ENCODE measurements at places on chromosomes 5 and 9. TPM values are rescaled to one million over a fixed set of nuclear protein-coding genes. Genes with fewer than 3 reads are reported as not detected.

Gene PLEKHG4B
- total RNA-seq: 6.8 TPM

Gene PCDHGA3
- total RNA-seq: 1.4 TPM

Gene ARHGEF28
- 1.5 TPM for total RNA-seq

Gene FAM169A
- total RNA-seq: 21.1 TPM

Gene SPATA6L
- total RNA-seq: 6.7 TPM

Gene SPAG8
- 0.59 TPM for total RNA-seq

Gene PAM
- total RNA-seq: 255 TPM

Gene PCDHA1
- total RNA-seq: 0.13 TPM

GRCh38 chr5:31717561-31717960, 78.6 kb downstream of the PDZD2 start:
- H3K27ac ChIP-seq: no peak overlapping the region
- H3K4me3 ChIP-seq: no peak overlapping the region
- no peaks in the 10 kb centered on the region for H3K36me3 ChIP-seq
- peaks cover 2% of the 10 kb centered on the region for H3K27me3 ChIP-seq

- H3K4me1 ChIP-seq: no peaks in the 10 kb centered on the region
- no peak for DNase-seq
Observed at GRCh38 chr5:40124367-40124766, 555.3 kb upstream of the PTGER4 start.

DNA sequence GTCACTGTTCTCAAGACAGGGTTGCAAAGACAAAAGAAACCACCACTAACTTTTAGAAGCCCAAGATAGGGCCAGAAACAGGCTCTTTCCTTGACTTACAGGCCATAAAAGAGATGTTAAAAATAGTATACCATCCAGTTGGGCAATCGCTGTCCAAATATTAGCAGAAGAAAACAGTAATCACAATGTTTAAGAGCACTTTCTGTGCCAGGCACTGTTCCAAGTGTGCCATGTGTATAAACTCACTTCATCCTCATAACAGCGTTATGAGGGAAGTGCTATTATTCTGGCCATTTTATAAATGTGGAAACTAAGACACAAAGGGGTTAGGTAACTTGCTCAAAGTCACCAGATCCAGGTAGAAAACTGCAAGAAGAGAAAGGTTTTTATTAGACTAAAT, 111.7 kb downstream of the KCNN2 start:
- no peak overlapping the region for H3K27ac ChIP-seq
- no peak overlapping the region for H3K4me3 ChIP-seq
- H3K36me3 ChIP-seq: no peaks in the 10 kb centered on the region
- H3K4me1 ChIP-seq: no peaks in the 10 kb centered on the region
- no peak for DNase-seq

- H3K36me3 ChIP-seq: no peaks in the 10 kb centered on the region
- H3K27me3 ChIP-seq: no peaks in the 10 kb centered on the region
Observed at GRCh38 chr9:4965174-4965821, 19.8 kb upstream of the JAK2 start.

DNA sequence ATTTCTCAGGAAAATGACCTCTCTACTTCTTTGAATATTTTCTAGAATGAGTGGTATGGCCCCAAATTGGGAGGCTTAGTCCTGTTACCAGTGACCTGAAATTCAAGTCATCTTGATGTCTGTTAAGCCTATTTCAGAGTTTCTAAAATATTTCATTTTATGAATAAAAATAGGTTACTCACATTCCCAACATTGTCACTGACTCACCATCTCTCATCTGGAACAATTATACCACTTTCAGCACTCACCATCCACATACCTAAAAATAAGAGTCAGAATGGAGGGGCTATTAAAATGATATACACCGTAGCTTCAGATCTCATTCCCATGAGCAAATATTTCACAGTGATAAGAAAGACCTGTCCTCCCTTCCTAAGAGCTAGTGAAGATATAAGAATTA, 71.8 kb downstream of the KIAA1958 start:
- H3K27ac ChIP-seq: no peak overlapping the region
- no peak for DNase-seq
- no peaks in the 10 kb centered on the region for H3K27me3 ChIP-seq
- H3K4me3 ChIP-seq: no peak overlapping the region
- peaks cover 8% of the 10 kb centered on the region for H3K4me1 ChIP-seq
- no peaks in the 10 kb centered on the region for H3K36me3 ChIP-seq

DNA sequence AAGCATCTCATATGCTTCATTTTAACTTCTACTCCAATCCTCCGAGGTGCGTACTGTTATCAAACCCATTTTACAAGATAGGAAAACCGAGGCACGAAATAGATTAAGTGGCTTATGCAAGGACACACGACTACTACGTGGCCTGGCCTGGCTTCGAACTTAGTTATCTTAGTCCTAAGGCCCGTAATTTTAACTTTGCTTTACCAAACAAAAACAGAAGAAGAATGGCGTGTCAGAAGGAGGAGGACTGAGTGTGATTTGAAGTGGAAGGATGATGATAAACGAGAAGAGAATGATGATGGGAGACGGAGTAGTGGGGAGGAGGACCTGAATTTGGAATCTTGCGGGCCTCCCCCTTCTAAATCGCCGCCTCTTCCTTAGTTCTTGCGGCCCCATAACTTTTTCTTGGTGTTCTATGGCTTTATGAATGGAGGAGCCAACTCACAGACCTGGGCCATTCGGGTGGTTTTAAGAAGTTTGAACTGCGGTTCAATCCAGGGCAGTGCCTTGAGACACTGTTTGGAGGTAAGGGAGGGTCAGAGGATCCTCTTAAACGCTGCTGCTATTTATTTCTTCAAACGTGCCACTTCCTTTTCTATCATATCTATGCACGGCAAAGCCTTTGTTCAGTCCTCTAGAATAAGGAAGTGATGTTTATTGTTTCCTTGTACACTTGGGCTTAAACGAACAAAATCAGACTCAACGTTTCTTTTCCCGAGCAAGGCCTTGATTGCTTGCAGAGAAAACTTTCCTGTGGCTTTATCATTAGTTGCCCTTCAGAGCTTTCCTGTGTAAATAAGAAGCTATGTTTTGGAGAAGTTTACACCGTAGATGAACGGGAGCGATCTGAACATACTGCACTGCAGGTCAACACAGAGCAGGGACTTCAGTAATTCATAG, 795 bp downstream of the CNOT8 start:
- peaks cover 16% of the 10 kb centered on the region for H3K27me3 ChIP-seq
- H3K4me1 ChIP-seq: peaks cover 32% of the 10 kb centered on the region
- no peak for DNase-seq
- H3K27ac ChIP-seq: peak overlapping the region; percentile 96
- H3K36me3 ChIP-seq: no peaks in the 10 kb centered on the region

- no peak overlapping the region for H3K4me3 ChIP-seq
- H3K36me3 ChIP-seq: peaks cover 4% of the 10 kb centered on the region
- DNase-seq: no peak
- H3K27me3 ChIP-seq: peaks cover 2% of the 10 kb centered on the region
- no peak overlapping the region for H3K27ac ChIP-seq
- peaks cover 10% of the 10 kb centered on the region for H3K4me1 ChIP-seq
Observed at GRCh38 chr9:4670591-4670990, 4.3 kb upstream of the SPATA6L start.

DNA sequence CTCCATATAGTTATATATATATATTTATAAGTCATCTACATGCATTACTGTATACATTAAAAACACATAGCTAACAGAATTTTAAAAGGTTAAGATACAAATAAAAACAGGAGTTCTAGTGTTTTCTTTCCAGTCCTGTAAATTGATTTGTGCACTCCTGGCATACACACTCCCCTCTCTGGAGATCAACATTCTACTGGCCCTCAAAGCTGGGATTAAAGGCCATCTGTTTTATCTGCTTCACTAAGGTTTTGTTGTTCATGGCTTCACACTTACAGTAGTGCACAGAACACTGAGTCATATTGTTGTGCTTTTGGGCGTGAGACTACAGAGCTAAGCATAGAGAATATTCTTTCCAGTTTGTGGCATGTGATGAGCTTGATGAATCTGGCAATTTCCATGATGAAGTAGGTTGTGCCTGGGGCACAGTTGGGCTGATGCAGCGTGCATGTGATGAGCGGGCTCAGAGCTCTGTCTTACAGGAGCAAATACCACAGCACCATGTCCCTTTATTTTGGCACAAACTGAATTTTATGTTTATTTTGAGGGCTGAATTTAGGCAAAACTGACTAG, 98.2 kb downstream of the TAF11L14 start:
- no peaks in the 10 kb centered on the region for H3K27me3 ChIP-seq
- H3K27ac ChIP-seq: no peak overlapping the region
- no peaks in the 10 kb centered on the region for H3K36me3 ChIP-seq
- no peak overlapping the region for H3K4me3 ChIP-seq
- no peak for DNase-seq

- DNase-seq: no peak
- no peak overlapping the region for H3K27ac ChIP-seq
- H3K4me1 ChIP-seq: peaks cover 5% of the 10 kb centered on the region
Observed at GRCh38 chr5:3392306-3392939, 203.2 kb upstream of the IRX1 start.

DNA sequence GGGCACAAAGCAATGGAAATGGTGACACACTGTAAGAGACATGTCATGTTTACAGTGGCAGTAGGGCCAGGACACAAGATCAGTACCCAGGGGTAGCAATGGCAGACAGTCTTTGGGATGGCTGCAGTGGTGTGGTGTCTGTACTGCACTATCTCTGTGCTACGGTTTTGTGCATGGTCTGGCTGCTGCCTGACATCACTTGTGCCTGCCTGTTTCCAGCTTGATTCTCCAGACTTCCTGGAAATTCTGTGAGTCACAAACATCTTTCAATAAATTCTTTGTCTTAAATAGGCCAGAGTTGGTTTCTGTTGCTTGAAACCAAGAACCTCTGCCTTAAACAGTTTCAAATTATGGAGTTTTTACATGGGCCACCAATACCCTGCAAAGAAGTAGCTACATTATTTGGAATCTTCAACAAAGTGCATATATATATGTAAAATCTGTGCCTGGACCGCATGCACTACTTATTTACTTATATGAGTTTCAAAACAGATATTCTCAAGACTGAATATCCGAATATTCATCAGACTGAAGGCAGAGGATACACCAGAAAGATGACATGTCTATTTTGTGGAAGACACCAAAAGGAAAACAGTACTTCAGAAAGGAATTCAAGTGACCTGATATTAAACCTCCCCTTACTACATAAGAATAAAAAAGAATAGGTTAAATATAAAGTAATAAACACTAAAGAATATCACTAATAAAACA, 188.1 kb downstream of the RFX3 start:
- no peak for DNase-seq
- H3K36me3 ChIP-seq: no peaks in the 10 kb centered on the region
- H3K4me1 ChIP-seq: peaks cover 6% of the 10 kb centered on the region
- no peak overlapping the region for H3K4me3 ChIP-seq
- no peaks in the 10 kb centered on the region for H3K27me3 ChIP-seq
- peak overlapping the region; percentile 37 for H3K27ac ChIP-seq

- peaks cover 17% of the 10 kb centered on the region for H3K27me3 ChIP-seq
- H3K27ac ChIP-seq: peak overlapping the region; percentile 55
- H3K36me3 ChIP-seq: peaks cover 22% of the 10 kb centered on the region
- peak overlapping the region; percentile 99 for H3K4me3 ChIP-seq
Observed at GRCh38 chr9:72362680-72363139, 2.3 kb downstream of the ZFAND5 start.

DNA sequence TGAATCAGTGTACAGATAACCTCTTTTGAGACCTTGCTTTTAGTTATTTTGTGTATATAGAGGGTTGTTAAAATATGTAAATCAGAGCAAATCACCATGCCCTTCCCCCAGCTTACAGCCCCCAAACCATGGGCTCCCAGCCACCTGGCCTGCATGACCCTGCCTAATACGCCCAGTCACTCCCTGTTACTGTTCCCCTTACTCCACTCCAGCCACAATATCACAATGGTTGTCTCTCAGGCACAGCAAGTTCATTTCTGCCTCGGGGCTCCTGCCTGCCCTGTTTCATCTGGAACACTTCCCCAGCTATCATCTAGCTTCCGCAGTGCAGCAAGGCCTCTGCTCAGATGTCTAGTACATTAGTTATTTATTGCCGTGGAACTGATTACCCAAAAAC, 5.0 kb upstream of the CARD19 start:
- peaks cover 17% of the 10 kb centered on the region for H3K27me3 ChIP-seq
- no peak for DNase-seq

DNA sequence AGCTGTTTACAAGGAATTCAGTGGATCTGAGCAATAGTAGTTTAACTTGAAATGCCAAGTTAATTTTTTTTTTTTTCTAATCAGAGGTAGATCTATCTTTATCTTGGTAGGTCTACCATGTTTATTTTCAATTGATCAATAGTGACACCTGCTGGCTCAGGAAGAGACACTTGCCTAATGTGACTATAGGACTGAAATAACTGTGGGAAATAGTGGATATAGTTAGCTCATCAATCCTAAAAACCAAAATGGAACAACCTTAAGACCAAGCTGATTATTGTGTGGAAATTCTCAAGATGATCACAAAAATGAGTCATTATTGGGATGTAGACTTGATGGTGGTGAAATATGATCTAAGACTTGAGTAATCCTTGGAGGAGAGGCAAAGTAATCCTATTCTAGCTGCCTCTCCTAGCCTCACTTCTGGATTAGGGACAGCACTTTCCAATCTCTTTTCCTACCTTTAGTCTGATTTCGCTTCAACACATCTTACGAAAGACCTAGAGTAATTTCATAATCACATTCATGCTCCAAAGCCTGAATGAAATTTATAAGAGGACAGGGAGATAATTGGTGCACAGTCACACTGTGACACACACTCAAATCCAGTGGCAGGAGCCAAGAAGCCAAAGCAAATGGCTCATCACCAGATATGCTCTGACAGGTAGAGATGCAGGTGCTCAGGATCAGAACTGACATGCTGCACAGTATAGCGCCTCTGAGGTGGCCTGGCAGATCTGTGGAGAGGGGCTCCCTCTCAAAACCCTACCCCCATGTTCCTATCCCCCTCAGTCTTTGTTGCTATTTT, 156.3 kb downstream of the HMHB1 start:
- H3K27ac ChIP-seq: no peak overlapping the region
- H3K4me1 ChIP-seq: peaks cover 8% of the 10 kb centered on the region
- DNase-seq: no peak
- no peak overlapping the region for H3K4me3 ChIP-seq
- no peaks in the 10 kb centered on the region for H3K36me3 ChIP-seq

DNA sequence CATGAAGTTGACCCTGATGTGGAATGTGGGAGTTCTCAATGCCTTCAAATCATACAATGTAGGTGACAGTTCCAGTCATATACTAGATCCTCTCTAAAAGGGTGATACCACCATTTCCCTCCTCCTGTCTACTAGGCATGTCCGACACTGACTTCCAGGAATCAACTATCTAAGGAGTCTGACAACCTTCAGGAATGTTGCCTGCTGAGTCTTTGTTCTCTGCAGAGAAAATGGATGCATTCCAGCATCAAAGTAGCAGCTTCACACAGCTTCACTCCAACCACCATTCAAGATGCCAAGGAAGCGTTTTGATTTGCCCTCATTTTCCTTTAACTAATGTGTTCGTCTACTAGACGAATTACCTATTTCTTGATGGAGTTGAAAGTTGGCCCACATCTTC, 530.2 kb downstream of the EBF1 start:
- no peak overlapping the region for H3K4me3 ChIP-seq
- no peak for DNase-seq
- H3K4me1 ChIP-seq: no peaks in the 10 kb centered on the region
- no peaks in the 10 kb centered on the region for H3K27me3 ChIP-seq

DNA sequence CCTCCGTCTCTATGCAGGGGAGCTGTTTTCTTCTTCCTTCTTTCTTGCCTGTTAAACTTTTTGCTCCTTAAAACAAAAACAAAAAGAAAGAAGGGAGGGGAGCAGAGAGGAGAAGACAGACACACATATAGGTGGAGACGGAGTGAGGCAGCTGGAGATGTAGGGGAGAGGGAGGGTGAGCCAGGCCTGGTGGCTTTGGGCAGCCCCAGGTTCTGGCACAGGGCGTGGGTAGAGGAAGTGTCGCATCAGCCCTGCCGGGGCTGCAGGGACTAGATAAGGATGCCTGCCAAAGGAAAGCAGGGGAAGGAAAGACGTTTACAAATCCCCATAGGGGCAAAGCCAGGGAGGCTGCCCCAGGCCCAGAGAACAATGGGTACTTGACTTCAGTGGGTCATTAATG, 38.7 kb upstream of the PTGS1 start:
- peaks cover 55% of the 10 kb centered on the region for H3K4me1 ChIP-seq
- H3K4me3 ChIP-seq: no peak overlapping the region
- peak overlapping the region; percentile 98 for H3K27ac ChIP-seq
- peaks cover 3% of the 10 kb centered on the region for H3K36me3 ChIP-seq
